Bladder microvascular endothelial cell (primary cell): ENCODE measurements at places on chromosomes 11 and 22. TPM values are rescaled to one million over a fixed set of nuclear protein-coding genes. Genes with fewer than 3 reads are reported as not detected.

Gene ART1
- total RNA-seq: not detected in 2 replicates

Gene SESN3
- total RNA-seq: 19.3 and 36.4 TPM in 2 replicates

Gene USH1C
- total RNA-seq: not detected in 2 replicates

Gene ZFP91
- 29.6 and 45.2 TPM in 2 replicates for total RNA-seq

Gene AMOTL1
- 17.8 and 47.6 TPM in 2 replicates for total RNA-seq

Gene SMIM35
- not detected in 2 replicates for total RNA-seq

Gene PLAAT3
- total RNA-seq: 22.8 and 73.0 TPM in 2 replicates

Gene MS4A12
- total RNA-seq: not detected in 2 replicates

Gene AIP
- total RNA-seq: 96.8 and 108 TPM in 2 replicates

Gene C11orf86
- total RNA-seq: not detected in 2 replicates

Gene SLC25A22
- 6.3 and 11.2 TPM in 2 replicates for total RNA-seq

Gene PDGFB
- total RNA-seq: 108 and 292 TPM in 2 replicates

Gene ZBTB16
- 27.5 and 30.0 TPM in 2 replicates for total RNA-seq

Gene MPEG1
- total RNA-seq: 0.06 TPM in 1 of 2 replicates, not detected in the other

Gene LTBP3
- 17.5 and 79.4 TPM in 2 replicates for total RNA-seq

Gene EIF3L
- total RNA-seq: 235 and 342 TPM in 2 replicates

Gene DENND6B
- total RNA-seq: 2.0 and 2.3 TPM in 2 replicates

Gene MS4A6E
- total RNA-seq: not detected in 2 replicates
